MM.1S (cell line): ENCODE measurements at places on chromosomes 2 and 18.

GRCh38 chr2:216855605-216856004, 4.3 kb downstream of the TNP1 start:
- no peak for DNase-seq
- H3K36me3 ChIP-seq, result no peaks in the 10 kb centered on the region
- H3K27me3 ChIP-seq, result no peaks in the 10 kb centered on the region
- H3K4me1 ChIP-seq, result no peaks in the 10 kb centered on the region

DNA sequence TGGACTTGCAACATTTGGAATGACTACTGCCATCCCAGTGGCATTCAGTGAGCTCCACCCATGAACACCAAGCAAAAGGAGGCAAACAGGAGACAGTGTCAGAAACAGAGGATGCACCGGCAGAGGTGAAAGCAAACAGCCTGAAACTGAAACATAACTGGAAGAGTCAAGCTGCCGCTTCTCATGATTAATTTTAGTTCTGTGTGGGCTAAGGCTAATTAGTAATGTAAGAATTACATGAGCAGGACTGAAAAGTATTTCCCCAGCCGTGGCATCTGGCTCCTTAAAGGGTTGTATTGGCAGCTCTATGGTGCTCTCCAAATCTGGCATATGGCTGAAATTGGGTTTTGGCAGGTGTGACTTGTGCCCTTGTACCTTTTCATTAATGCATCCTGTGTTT, 1108.1 kb downstream of the TSN start:
- no peaks in the 10 kb centered on the region for H3K36me3 ChIP-seq
- no peak overlapping the region for H3K4me3 ChIP-seq
- H3K27me3 ChIP-seq, result no peaks in the 10 kb centered on the region
- DNase-seq, result peak; percentile 80
- no peak overlapping the region; the same call in 1 of the 2 replicates for H3K27ac ChIP-seq
- H3K4me1 ChIP-seq, result peaks cover 20% of the 10 kb centered on the region

- DNase-seq, result no peak
- H3K4me1 ChIP-seq, result peaks cover 7% of the 10 kb centered on the region
- H3K27ac ChIP-seq, result no peak overlapping the region
- H3K4me3 ChIP-seq, result no peak overlapping the region
- no peaks in the 10 kb centered on the region for H3K27me3 ChIP-seq
These were observed 36.1 kb upstream of the TNFRSF11A start for GRCh38 chr18:62289047-62289446.

DNA sequence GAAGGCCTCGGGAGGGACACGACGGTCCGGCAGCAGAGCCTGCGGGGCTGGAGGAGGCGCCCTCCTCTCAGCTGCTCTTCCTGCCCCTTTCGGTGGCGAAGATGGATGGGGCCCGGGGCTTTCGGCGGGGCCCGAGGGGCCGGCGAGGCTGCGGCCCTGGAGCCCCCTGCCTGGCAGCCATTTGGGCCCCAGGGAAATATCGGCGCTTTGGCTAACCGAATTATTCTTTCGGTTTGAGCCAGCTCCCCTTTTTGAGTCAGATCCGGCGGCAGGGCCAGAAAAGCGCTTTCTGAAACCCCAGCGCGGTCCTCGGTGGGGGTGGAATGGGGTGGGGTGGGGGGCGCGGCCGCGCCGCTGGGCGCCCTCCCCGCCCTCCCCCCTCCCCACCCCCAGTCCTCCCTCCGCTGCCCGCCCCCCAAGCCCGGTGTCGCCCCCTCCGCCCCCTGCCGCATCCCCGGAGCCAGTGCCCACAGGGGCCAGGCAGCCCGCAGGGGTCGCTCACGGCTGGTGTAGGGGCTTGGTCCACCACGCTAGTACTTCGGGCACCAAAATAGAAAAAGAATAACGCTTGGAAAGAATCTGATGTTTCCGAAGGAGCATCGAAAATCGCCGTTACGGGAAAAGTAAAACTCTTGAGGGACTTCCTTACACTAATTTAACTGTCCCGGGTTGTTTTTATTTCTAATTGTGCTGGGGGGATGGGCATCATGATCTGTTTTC, 9.1 kb upstream of the ARID5A start:
- H3K27ac ChIP-seq, result peak overlapping the region; percentile 100
- H3K4me3 ChIP-seq, result peak overlapping the region; percentile 65
- H3K4me1 ChIP-seq, result peaks cover 71% of the 10 kb centered on the region
- H3K27me3 ChIP-seq, result no peaks in the 10 kb centered on the region

DNA sequence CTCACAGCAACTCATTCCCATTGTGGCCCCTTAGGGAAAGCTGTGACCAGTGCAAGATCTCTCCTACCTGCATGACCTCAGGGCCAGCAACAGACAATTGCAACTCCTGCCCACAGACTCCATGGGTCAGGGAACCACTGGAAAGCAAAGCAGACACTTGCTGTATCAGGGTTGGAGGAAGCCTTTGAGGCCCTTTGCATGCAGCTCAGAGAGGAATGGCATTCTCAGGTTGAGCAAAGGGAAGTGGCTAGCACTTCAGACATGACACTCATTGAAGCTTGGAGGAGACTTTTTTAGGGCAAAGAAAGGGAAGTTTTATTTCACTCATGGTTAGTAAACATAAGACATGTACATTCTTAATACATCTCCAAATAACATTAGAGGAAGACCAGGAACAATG, 22.1 kb downstream of the IL1F10 start:
- DNase-seq, result no peak
- H3K4me1 ChIP-seq, result no peaks in the 10 kb centered on the region
- no peaks in the 10 kb centered on the region for H3K36me3 ChIP-seq
- H3K4me3 ChIP-seq, result no peak overlapping the region
- H3K27ac ChIP-seq, result no peak overlapping the region

DNA sequence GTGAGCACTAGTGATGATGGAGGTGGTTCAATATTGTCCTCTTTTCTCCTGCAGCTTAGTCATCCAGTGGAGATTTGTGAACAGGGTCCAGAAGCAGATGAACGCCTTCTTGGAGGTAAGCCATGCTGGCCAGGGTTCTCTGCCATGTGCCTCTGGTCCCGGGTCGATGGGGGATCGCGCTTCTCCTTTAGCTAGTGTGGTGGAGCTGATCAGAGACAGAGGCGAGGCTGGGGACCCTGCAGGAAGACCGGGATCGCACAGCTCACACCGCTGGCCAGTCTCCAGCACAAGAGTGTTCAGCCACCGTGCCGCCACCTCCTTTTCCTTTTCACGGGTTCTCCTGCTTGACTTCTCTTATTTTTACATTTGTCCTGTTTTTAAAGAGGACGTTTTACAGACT, 243.4 kb downstream of the ALPK2 start:
- no peaks in the 10 kb centered on the region for H3K4me1 ChIP-seq
- H3K36me3 ChIP-seq, result no peaks in the 10 kb centered on the region
- no peaks in the 10 kb centered on the region for H3K27me3 ChIP-seq
- no peak overlapping the region for H3K4me3 ChIP-seq

GRCh38 chr2:63819765-63820717, 21.7 kb upstream of the UGP2 start:
- DNase-seq, result no peak
- H3K27me3 ChIP-seq, result no peaks in the 10 kb centered on the region
- H3K27ac ChIP-seq, result no peak overlapping the region
- no peak overlapping the region for H3K4me3 ChIP-seq
- H3K36me3 ChIP-seq, result no peaks in the 10 kb centered on the region
